ENCODE measurements at places on chromosomes 1 and 21.

DNA sequence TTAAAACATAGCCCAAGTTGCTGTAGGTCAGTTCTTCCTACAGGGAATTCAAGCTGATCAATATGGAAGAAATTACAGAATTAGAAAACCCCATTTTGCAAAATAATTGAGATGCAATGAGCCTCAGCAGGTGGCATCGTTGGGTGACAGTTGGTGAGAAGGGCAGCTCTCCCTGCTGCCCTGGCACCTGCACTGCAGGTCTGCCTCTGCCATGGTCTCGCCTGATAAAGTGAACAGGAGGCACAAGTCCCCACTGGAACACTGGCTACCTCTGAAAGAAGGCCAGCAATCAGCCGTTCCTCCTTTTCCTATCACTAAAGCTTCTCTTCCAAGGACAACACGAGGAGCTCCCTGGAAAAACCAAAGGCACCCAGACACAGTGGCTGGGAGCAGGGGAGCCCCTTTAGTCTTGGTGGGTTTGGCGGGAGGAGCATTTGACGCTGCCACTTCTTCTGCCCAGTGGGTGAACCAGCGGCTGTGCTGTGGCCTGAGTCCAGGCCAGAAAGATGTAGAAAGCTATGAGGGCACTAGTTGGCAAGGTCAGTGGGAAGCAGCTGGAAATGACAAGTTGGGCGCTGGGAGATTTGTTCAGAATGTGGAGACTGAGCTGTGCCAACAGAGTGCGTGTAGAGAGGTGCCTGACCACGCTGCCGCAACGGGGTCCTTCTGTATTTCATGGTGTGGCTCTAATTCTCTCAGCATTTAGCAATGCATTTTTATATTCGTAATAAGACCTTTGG is 93.1 kb downstream of the RIPK4 start:
- no peak for DNase-seq

- DNase-seq, result no peak
Measured at GRCh38 chr1:157252473-157252872, 114.3 kb upstream of the ETV3 start.

- no peak for DNase-seq
Measured at GRCh38 chr1:209641832-209642172, 10.4 kb downstream of the LAMB3 start.

- no peak for DNase-seq
Measured at GRCh38 chr1:87588495-87588894, 259.8 kb downstream of the LMO4 start.

- DNase-seq, result no peak
Measured at GRCh38 chr1:245255783-245256182, 101.0 kb downstream of the KIF26B start.

- DNase-seq, result no peak
Measured at GRCh38 chr1:149884433-149885338, 14.7 kb upstream of the BOLA1 start.

- DNase-seq, result no peak
Measured at GRCh38 chr21:38853421-38853919, 47.7 kb downstream of the ETS2 start.

- no peak for DNase-seq
Measured at GRCh38 chr1:116087628-116088027, 23.6 kb upstream of the MAB21L3 start.

GRCh38 chr1:43352881-43353280 is 5.9 kb upstream of the CDC20 start:
- DNase-seq, result no peak

DNA sequence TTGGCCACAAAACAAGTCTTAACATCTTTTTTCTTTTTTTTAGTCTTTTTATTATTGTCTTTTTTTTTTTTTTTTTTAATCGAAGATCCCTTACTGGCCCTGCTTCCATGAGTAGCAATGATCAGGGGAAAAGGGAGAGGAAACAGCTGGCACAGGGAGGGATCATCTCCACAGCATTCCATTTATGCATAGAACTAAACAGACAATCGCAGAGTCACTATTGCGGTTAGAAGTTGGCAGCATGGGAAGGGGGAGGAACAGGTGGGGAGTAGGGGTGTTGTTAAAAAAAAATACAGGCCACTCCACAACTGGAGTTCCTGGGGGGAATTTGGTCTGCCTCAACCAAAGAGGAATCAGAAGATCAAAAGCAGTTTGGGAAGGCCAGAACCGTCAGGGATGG is 55.4 kb downstream of the C1orf185 start:
- DNase-seq, result no peak

DNA sequence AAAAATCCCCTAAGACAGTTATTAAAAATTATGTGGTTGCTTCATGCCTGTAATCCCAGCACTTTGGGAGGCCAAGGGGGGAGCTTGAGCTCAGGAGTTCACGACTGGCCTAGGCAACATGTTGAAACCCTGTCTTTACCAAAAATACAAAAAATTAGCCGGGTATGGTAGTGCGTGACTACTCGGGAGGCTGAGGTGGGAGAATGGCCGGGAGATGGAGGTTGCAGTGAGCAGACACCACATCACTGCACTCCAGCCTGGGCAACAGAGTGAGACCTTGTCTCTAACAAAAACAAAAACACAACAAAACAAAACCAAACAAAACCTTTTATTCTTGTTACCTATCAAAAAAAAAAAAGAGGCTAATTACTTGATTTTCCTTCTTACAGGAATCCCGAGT is 2.1 kb downstream of the ELK4 start:
- no peak for DNase-seq

DNA sequence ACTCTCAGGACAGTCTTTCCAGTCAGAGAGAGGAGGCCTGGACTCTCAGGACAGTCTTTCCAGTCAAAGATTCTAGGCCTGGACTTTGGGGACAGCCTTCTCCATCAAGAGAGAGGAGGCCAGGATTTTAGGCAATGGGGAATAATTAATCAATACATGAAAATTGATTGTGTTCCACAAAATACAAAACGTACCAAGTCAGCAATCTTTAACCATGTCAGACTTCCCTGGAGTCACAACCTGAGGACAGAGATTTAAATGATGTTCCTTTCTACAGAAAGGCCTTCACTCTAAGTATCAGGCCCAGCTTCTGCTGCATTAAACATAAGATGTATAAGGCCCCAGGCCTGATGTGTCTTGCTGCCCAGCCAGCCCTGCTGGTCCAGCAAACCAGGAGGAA is 27.0 kb upstream of the GPR157 start:
- no peak for DNase-seq

DNA sequence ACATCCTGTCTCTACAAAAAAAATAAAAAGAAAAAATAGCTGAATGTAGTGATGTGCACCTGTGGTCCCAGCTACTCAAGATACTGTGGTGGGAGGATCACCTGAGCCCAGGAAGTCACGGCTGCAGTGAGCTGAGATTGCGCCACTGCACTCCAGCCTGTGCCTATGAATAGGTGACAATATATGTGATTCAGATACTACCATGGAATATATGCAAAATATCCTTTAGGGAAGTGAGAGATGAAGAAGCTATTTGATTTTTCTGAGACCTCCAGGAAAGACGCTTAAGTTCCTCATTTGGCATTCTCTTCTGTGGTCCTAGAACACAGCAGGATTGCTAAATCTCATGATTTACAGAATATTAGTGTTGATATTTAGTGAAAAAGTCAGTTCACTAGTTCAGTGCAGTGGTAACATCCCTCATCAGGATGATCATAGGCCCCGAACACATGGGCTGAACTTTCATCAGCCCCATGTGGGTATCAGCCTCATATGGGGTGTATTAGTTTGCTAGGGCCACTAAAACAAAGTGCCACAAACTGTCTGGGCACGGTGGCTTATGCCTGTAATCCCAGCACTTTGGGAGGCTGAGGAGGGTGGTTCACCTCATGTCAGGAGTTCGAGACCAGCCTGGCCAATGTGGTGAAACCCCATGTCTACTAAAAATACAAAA is 6.0 kb upstream of the VASH2 start:
- no peak for DNase-seq

DNA sequence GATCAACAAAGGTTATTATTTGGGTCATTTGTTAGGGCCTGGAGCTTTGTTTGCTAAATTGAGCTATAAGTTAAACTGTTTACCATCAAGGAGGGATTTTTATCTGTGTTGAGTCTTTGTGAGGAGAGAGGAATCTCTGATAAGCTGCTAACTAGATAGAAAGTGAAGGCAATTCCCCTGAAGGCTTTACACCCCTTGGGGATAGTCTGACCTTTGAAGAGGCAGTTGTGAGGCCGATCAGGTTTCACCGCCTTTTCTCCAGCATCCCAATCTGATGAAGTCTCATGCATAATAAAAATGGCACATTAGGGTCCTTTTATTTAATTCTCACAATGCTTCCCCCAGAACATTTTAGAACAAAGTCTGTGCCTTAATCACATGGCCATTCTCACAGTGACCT is 21.8 kb downstream of the C1orf21 start:
- no peak for DNase-seq

DNA sequence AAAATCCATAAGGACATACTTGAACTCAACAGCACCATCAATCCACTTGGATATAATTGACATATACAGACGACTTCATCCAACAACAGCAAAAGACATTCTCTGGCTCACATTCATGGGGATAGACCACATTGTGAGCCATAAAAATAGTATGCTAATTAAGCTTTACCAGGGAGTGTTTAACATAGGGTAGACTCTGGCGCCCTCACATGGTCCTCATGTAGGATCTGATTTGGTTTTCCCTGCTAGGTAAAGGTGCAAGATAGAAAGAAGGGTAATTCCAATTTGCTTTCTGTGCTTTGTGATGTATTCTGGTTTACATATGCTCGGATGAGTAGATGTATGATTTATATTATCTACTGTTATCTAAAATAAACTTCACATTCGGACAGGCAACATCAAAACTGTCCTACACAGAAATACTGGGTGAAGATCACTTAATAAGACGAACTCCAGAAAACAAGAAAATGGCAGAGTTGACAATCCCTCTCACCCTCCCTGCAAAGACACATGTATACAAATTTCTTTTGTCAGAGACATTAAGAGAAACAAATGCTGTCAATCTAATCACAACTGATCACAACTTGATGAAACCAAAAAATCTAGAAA is 27.7 kb downstream of the CR1L start:
- no peak for DNase-seq

- DNase-seq, result no peak
Measured at GRCh38 chr1:159916242-159917051, 8.9 kb downstream of the TAGLN2 start.

DNA sequence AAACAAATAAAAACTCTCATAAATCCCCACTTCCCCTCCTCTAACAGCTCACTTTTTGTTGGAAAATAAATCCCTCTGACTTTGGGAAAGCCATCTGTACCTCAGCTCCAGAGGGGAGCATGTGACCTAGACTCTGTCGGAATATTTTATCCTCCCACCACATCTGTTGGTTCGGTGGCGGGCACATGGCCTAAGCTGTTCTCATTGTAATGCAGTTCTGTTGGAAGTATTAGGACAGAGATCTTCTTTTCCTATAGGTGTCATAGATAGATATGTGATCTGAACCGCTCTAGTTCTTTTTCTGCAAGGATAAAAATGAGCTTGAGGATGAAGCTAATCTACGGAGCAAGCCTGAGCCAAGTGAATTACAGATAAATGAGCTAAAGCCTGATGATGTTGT is 50.5 kb upstream of the EPS8L3 start:
- no peak for DNase-seq

GRCh38 chr1:226603022-226603857 is 54.7 kb downstream of the STUM start:
- DNase-seq, result no peak

DNA sequence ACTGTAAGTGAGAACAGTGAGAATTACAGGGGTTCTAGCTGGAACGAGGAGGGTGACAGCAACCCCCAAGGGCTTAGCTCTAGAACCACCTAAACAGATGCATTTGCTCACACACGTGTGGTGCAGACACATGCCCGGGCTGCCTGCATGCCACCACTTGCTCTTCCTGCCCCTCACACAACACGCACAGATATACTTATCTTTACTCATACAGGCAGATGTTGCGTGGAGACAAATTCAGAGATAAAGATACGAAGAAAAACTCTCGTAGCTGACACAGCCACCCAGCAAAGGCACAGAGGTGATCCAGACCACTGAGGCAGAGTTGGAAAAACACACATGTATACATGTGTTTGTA is 13.5 kb downstream of the VANGL1 start:
- no peak for DNase-seq

- no peak for DNase-seq
Measured at GRCh38 chr1:228000836-228001563, 5.8 kb upstream of the WNT3A start.

DNA sequence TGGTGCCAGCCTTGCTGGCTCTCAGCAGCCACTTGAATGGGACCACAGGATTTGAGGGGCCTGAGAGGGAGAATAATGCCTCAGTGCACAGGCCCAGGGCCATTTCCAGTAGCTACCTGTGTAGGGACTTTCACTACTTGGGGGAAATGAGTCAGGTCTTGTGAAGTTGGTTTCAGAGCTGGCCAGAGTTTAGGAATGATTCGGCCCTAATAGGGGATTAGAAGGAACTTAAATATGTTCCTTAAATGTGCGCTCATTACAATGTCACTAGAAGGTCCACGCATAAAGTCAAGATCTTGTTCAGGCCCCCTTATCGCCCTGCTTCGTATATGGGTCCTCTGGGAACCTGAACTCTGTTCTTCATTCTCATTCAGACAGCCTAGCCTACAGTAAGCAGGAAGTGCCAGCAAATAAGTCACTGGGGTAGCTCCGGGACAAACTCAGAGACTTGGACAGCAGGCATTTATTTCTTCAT is 5.6 kb upstream of the AKR1A1 start:
- DNase-seq, result no peak

DNA sequence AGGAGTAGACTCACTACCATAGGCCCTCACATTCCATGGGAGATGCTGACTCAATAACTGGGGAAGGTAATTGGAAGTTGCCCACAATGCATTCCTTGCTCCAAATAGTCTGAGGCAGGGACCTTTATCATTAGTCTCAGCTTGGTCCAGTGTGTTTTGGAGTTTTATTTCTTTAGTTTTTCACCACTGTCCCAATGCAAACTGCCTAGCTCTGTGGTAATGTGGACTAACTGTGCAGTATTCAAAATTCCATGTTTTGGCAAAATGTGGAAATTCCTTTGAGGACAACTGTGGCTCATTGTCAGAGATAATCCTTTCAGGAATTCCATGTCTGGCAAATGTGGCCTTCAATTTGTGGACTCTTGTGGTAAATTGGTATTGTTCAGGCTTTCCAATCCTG is 78.1 kb upstream of the PAPPA2 start:
- no peak for DNase-seq

DNA sequence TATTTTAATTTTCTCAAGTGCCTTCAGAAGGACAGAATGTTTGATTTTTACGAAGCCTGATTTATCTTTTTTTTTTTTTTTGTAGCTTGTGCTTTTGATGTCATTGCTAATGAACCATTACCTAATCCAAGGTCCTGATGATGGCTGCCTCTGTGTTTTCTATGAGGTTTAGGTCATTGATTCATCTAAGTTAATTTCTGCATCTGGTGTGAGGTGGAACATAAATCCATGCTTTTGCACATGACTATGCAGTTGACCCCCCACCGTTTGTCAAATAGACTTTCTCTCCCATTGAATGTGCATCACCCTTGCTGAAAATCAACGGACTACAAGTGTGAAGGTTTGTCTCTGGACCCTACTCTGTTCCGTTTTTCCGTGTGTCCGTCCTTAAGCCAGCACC is 50.5 kb downstream of the COL6A1 start:
- no peak for DNase-seq
